ENCODE measurements at places on chromosomes 6 and 20.
A peak's percentile ranks its signal among the peaks of the same experiment; 100 is the strongest.

GRCh38 chr6:10420546-10421157, 5.8 kb upstream of the TFAP2A start:
- DNase-seq: no peak

- peak; percentile 49 for DNase-seq
Measured at GRCh38 chr6:30238178-30238795, 25.1 kb upstream of the TRIM26 start.

- DNase-seq: peak; percentile 27
Measured at GRCh38 chr20:47620808-47621805, 119.4 kb downstream of the NCOA3 start.

- DNase-seq: no peak
Measured at GRCh38 chr6:99609905-99610489, 3.4 kb downstream of the PRDM13 start.

DNA sequence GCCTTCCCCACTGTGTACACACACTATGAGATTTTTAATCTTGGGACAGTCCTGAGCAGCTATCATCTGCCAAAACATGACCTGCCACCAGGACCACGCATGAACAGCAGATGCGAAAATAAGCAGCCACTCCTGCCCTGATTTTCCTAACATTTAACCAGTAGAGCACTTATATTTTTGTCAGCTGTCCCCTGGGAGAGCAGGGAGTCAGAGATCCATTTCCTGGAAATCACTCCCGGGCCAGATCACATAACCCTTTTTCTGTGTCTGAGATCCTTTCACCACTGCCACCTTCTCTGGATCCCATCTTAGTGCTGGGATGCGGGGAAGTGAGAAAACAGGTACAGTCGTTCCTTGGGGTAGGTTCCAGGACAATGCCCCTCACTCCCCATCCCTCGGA, 5.7 kb downstream of the SDCBP2 start:
- no peak for DNase-seq

DNA sequence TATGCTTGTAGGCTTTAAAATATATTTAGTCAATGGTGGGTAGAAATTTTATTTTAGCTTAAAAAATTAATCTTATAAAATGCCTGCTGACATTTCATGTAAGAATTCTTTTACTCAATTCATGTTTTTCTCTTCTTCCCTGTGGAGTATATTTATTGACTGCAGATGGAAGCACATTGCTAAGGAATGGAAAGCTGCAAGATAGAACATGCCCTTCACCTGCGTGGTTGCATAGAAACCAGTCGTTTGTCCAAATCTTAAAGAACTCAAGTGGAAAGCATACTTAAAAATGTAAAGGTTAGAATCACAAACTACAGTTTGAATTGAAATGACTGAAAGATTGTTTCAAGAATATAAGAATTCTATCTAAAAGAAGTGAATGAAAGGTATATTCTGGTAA, 30.7 kb downstream of the C6orf163 start:
- no peak for DNase-seq

- no peak for DNase-seq
Measured at GRCh38 chr6:49639177-49639817, 2.7 kb upstream of the RHAG start.

GRCh38 chr6:15152700-15153099, 93.2 kb upstream of the JARID2 start:
- DNase-seq: no peak

- DNase-seq: no peak
Measured at GRCh38 chr6:70874181-70874913, 82.5 kb downstream of the B3GAT2 start.

- DNase-seq: peak; percentile 62
Measured at GRCh38 chr20:1897965-1898464, 2.8 kb downstream of the SIRPA start.

- no peak for DNase-seq
Measured at GRCh38 chr6:105995391-105995865, 90.7 kb upstream of the PRDM1 start.

GRCh38 chr6:90107771-90108282, 188.8 kb downstream of the BACH2 start:
- DNase-seq: peak; percentile 25

- no peak for DNase-seq
Measured at GRCh38 chr6:99592900-99593299, 13.7 kb upstream of the PRDM13 start.

DNA sequence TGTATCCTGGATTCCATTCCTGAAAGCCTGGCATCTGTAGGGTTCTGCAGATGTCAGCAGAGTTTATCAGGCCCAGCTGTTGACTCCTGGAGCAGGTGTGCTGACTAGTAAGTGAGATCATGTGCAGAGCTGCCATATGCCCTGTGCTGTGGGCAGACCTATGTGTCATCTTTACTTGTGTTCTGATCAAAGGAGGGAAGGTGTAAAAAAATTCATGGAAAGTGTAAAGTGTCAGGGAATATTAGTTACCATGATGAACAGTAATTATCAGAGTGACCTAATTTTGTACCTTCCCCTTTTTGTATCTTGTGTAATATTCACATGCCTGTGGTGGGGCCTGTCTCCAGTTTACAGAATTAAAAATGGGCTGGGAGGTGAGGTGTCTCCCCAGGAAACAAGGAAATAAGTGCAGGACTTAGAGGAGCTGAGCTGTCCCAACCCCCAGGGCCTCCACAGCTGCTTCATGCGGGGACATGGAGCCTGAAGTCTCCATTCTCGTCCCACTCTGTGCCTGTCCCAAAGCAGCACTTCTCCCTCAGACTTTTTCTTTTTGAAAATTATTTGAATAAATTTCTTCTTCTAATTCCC, 148.2 kb upstream of the GGTLC1 start:
- no peak for DNase-seq

GRCh38 chr6:143578054-143578453, 66.5 kb upstream of the FUCA2 start:
- no peak for DNase-seq

DNA sequence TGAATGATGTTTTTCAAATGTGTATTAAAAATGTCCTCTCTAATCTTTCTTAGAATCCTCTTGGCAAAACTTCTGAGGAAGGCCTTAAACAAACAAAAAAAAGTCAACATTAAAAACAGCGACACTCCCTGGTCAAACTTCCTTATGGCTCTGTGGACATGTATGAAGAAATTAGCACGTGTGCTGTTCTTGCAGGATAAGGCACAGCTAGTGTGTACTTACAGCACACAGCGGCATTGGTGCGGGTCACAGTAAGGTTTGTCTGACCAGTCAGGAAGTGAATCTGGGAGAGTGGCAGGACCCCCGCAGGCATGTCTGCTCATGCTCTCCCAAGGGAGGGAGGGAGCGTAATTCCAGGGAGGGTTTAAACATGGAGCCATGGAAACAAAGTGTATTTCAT, 38.8 kb downstream of the SLC22A1 start:
- DNase-seq: no peak

DNA sequence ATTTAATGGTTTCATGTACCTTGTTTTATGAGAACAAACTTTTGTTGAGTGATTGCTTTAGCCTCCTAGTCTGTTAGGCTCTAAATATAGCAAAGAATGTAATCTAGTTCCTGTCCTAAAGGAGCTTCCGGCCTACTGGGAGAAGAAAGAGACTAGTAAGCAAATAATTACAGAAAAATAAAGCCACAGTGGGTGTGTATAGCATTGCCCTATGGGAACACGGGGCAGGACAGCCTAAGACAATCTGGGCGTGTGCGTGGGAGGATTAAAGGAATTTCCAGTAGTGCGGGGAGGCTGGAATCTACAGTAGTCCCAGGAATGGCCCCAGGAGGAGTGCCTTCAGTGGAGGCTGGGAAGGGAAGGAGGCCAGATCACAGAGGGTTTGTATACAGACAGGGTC, 98.1 kb upstream of the AKAP12 start:
- no peak for DNase-seq

DNA sequence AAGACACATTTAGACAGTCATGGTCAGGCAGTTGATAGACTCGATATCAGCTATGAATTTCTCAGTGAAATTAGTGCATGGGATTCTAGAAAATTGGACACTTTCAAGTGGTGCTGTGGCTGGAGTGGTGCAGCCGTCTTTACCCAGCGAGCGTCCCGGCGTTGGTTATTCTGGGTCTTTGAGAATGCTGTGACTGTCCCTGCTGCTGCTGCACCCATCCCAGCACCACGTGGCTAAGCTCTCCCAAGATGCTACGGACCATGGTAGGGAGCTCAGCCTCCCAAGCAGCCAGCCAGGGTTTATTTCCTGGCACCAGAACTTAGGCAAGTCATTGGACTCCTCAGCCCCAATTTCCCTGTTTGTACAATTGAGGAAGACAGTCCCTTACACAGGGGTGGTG, 147.2 kb upstream of the RPS6KA2 start:
- no peak for DNase-seq

- DNase-seq: no peak
Measured at GRCh38 chr6:135393289-135393688, 104.3 kb downstream of the AHI1 start.

GRCh38 chr6:12233693-12234571, 56.2 kb upstream of the EDN1 start:
- peak; percentile 18 for DNase-seq

- peak; percentile 65 for DNase-seq
Measured at GRCh38 chr20:43507150-43508080, at the start of gene L3MBTL1. TSS of gene L3MBTL1 (plus strand) at chr20:43507697. CDS start at chr20:43513504, 5,807 bp downstream.

GRCh38 chr20:60695226-60696000, 556.6 kb upstream of the CDH4 start:
- no peak for DNase-seq
